ENCODE measurements at places on chromosomes 13 and 19. TPM values are rescaled to one million over a fixed set of nuclear protein-coding genes. Genes with fewer than 3 reads are reported as not detected.
A peak's percentile ranks its signal among the peaks of the same experiment; 100 is the strongest.

Gene UHRF1
- 29.4 TPM for total RNA-seq

Gene ONECUT3
- total RNA-seq: not detected

Gene DZIP1
- total RNA-seq: 22.8 TPM

Gene SOX1
- total RNA-seq: not detected

Gene ZNF442
- 3.6 TPM for total RNA-seq

Gene RXFP2
- total RNA-seq: not detected

Gene C13orf46
- total RNA-seq: 6.6 TPM

- DNase-seq: peak; percentile 69
- H3K4me1 ChIP-seq: peaks cover 23% of the 10 kb centered on the region
- peak overlapping the region; percentile 86 for H3K4me3 ChIP-seq
- peak overlapping the region; percentile 79 for H3K27ac ChIP-seq
- H3K27me3 ChIP-seq: no peaks in the 10 kb centered on the region
Observed at GRCh38 chr19:57351867-57352266, 796 bp downstream of the ZNF304 start.

- no peak overlapping the region for H3K27ac ChIP-seq
- no peak for DNase-seq
- H3K27me3 ChIP-seq: no peaks in the 10 kb centered on the region
- peaks cover 17% of the 10 kb centered on the region for H3K36me3 ChIP-seq
- H3K4me3 ChIP-seq: no peak overlapping the region
- H3K4me1 ChIP-seq: no peaks in the 10 kb centered on the region
Observed at GRCh38 chr13:30234619-30235162, 72.7 kb downstream of the KATNAL1 start.

GRCh38 chr13:89862691-89863036 lies 1484.8 kb upstream of the MIR17HG start:
- no peak overlapping the region for H3K4me3 ChIP-seq
- H3K27me3 ChIP-seq: no peaks in the 10 kb centered on the region
- no peak for DNase-seq
- no peaks in the 10 kb centered on the region for H3K4me1 ChIP-seq
- H3K27ac ChIP-seq: no peak overlapping the region
- no peaks in the 10 kb centered on the region for H3K36me3 ChIP-seq

DNA sequence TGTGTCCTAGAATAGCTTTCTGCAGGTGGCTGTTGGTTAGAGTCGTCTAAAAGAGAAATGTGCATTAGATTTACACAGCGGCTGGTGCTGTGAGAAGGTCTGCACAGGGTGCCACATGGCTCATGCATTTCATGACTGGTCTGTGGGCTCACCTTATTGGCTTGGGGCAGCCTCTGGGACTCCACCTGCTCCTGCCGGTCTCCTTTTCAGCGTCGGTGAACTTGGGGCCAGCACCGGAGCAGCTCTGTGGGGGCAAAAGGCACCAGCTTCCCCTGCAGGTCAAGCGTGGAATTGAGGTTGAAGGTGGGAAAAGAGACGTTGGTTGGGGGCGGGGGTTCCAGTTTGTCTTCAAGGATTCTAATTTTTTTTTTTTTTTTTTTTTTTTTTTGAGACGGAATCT lies 3.1 kb upstream of the PNMA8C start:
- no peak overlapping the region for H3K27ac ChIP-seq
- peaks cover 4% of the 10 kb centered on the region for H3K27me3 ChIP-seq
- H3K36me3 ChIP-seq: no peaks in the 10 kb centered on the region
- no peak overlapping the region for H3K4me3 ChIP-seq

DNA sequence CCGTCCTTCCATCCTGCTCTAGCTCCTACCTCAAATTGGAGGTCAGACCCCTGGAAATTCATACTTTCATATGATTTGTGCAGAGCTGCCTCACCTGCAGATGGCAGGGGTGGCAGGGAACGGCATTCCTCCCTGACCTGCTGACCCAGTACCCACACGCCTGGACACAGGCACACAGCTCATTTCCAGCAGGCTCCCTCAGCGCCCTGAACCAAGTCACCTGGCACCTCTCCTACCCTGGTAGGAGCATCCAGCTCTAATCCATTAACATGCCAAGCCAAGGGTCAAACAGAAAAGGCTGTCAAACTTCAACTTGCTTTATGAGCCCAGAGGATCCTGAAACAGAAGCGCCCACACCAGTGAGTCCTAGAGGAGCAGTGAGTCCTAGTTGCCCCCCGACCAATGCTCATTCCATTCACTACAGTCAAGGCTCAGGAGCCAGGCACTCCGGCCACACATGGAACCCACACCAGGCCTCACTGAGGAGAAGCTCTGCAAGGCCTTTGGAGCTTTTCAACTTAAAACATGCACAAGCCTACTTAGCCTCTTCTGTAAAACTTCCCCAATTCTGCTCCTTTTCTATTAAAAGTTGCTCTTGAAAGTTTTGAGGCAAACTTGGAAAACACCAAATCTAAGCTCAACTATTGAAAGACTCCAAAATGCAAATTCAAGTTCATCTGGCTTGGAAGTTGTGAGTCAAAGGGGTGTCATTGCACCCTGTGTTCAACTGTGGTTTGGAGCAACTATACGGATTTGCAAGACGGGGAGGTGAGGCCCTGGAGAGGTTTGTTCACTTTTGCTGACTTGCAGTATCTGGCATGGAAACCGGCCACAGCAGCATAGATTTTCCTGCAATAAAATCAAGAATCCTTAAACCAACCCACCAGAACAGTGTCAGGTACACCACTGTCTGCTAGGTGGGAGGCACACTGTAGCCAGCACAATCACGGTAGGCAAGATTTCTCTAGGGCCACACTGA lies 96.7 kb downstream of the CRYL1 start:
- peak; percentile 66 for DNase-seq
- H3K27ac ChIP-seq: no peak overlapping the region

- peak overlapping the region; percentile 93 for H3K27ac ChIP-seq
- peaks cover 13% of the 10 kb centered on the region for H3K36me3 ChIP-seq
- DNase-seq: peak; percentile 48
Observed at GRCh38 chr19:31314849-31315629, 34.2 kb downstream of the TSHZ3 start.

DNA sequence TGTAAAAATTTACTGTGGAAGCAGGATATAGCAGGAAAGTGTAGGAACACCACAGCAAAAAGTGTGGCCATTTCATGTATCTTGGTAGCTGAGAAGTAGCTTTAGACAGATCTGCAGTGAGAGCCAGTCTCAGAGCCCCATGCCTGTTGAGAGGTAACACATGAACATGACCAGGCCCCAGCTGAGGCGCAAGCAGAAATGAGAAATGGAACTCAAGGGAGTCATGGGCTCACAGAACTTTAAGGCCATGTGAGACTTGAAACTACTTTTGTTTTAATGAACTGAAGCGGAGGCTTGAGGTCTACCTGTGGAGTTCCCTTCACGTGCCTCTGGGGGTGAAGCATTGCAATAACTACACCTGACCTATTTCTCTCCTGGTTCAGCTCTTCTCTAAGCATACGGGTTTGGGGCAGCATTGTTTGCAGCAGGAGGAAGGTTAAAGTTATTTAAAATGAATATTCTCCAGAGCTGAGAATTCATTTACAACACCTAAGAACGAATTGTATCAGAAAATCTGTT lies 3.3 kb downstream of the MYO16 start:
- no peak overlapping the region for H3K27ac ChIP-seq
- no peak for DNase-seq
- H3K27me3 ChIP-seq: no peaks in the 10 kb centered on the region
- no peaks in the 10 kb centered on the region for H3K36me3 ChIP-seq

DNA sequence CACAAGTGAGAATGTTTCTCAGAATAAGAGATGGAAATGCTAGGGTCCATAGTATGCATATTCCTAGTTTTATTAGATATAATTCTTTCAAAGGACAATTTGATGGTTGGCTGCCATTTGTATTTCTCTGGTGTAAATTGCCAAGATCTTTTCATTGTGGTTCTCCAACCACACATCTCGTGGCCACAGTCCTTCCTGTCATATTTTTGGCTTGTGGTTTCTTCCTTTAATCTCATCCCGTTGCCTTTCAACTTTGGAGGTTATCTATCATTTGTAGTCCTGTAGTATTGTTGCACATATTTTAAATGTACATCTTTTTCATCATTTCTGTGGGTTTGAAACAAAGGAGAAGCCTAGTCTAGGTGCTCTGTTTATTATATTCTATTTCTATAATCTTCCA lies 61.2 kb downstream of the WASF3 start:
- no peak overlapping the region for H3K27ac ChIP-seq
- H3K4me1 ChIP-seq: peaks cover 38% of the 10 kb centered on the region
- H3K27me3 ChIP-seq: no peaks in the 10 kb centered on the region
- H3K4me3 ChIP-seq: no peak overlapping the region
- no peak for DNase-seq

DNA sequence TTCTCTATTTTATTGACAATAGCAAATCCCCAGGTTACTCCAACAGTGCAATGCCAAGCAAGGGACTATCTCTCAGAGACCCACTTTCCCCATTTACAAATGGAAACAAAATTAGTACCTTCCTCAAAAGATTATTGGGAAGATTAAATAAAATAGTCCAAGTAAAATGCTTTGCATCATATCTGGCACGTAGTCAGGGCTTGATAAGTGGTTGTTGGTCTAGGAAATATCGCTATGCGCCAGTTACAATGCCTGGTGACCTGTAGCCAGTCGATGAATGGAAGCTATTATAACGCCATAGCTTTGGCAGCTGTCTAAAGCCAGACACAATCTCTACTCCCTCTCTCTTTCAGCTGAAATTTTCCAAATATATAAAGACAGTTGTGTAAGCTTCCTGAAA lies 220.3 kb downstream of the RAP2A start:
- H3K36me3 ChIP-seq: no peaks in the 10 kb centered on the region
- no peak for DNase-seq
- no peak overlapping the region for H3K27ac ChIP-seq
- no peak overlapping the region for H3K4me3 ChIP-seq
- no peaks in the 10 kb centered on the region for H3K27me3 ChIP-seq

- no peaks in the 10 kb centered on the region for H3K4me1 ChIP-seq
- H3K4me3 ChIP-seq: peak overlapping the region; percentile 81
- peak; percentile 62 for DNase-seq
- H3K27me3 ChIP-seq: no peaks in the 10 kb centered on the region
- no peaks in the 10 kb centered on the region for H3K36me3 ChIP-seq
Observed at GRCh38 chr19:2455851-2456570, 748 bp downstream of the LMNB2 start.

DNA sequence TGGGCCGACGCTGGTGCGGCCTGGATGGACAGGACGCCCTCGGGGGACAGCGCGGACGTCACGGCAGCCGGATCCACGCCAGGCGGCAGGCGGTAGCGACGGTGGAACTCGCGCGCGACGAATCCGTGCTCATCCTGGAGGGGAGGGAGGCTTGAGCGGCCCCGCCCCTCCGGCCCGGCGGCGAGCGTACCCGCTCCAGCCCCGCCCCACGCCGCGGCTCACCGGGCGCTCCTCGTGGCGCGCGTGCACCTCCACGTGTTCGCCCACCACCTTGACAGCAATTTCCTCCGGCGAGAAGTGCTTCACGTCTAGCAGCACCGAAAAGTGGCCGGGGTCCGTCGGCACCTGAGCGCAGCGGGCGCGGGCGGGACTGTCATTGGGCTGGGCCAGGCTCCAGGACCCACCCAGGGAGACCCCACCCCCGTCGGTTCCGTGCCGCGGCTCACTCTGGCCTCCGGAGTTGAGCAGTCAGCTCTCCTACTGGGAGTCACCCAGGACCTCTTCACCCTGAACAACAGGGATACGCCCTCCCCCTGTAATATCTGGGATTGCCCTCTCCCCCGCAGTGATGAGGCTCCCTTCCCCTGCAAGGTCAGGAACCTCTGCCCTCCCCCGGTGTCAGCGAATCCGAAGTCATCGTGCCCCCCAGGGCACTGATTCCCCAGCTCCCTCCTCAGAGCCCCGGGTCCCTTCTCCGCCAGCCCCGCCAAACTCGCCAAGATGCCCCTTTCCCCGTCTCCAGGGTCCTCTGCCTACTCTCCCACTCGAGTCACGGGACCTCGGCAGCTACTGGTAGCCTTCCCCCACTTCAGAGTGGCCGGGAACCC lies 1.1 kb downstream of the HSPB6 start:
- peaks cover 21% of the 10 kb centered on the region for H3K4me1 ChIP-seq
- H3K36me3 ChIP-seq: peaks cover 2% of the 10 kb centered on the region
- H3K27ac ChIP-seq: peak overlapping the region; percentile 97
- peak; percentile 91 for DNase-seq
- peak overlapping the region; percentile 84 for H3K4me3 ChIP-seq
- H3K27me3 ChIP-seq: no peaks in the 10 kb centered on the region

- no peaks in the 10 kb centered on the region for H3K27me3 ChIP-seq
- DNase-seq: no peak
- H3K36me3 ChIP-seq: no peaks in the 10 kb centered on the region
- no peak overlapping the region for H3K27ac ChIP-seq
Observed at GRCh38 chr19:7855426-7856108, 18.6 kb downstream of the PRR36 start.

- H3K27me3 ChIP-seq: no peaks in the 10 kb centered on the region
- no peaks in the 10 kb centered on the region for H3K36me3 ChIP-seq
- DNase-seq: no peak
- H3K27ac ChIP-seq: no peak overlapping the region
- H3K4me1 ChIP-seq: no peaks in the 10 kb centered on the region
- H3K4me3 ChIP-seq: no peak overlapping the region
Observed at GRCh38 chr13:62613819-62614218, 1198.2 kb upstream of the PCDH20 start.

DNA sequence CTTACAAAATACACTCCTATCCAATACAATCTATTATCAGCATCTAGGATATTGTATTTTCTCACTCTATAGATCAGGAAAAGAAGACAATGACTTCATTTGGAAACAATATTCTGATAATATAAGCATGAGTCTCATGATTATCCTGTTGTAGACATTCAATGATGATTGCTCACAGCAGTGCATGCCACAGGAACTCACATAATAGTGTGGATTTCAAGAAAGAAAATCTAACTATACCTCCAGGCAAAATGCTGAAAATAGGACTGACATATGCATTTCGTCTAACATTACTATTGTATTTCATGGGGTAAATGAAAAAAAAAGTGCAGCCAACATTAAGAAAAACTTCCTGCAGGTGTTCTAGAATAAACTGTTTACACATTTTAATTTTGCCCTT lies 122.6 kb downstream of the POSTN start:
- no peaks in the 10 kb centered on the region for H3K36me3 ChIP-seq
- H3K27me3 ChIP-seq: no peaks in the 10 kb centered on the region
- H3K4me1 ChIP-seq: peaks cover 32% of the 10 kb centered on the region
- DNase-seq: peak; percentile 74
- no peak overlapping the region for H3K4me3 ChIP-seq

DNA sequence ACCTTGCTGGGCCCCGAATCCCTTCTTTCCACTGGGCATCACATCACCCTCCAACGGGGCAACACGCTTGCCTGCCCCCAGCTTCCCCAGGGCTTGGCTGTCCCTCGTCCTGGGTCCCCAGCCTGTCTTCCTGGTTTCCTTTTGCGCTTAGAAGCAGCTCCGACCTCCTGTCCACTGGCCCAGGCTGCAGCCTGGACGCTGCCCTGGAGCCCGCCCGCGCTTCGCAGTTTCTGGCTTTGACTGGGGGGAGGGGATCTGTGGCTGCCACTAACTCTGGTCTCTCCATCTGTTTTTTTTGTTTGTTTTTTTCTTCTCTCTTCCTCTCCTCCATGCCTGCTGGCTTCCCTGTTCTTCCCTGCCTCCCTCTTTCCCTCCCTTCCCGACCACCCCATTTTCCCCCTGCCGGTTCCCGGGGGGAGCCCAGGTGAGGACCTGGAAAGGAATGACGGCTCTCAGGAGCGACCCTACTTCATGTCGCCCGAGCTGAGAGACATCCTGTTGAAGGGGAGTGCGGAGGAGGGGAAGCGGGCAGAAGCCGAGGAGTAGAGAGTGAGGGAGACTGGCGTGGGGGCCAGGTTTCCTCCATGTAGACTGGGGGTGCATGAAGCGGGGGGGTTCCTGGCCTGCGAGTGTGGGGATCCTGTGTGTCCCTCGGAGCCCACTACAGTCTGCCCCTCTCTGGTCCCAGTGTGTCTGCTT lies 11.5 kb upstream of the ILF3 start:
- H3K4me3 ChIP-seq: no peak overlapping the region
- no peaks in the 10 kb centered on the region for H3K4me1 ChIP-seq
- H3K27ac ChIP-seq: no peak overlapping the region
- no peaks in the 10 kb centered on the region for H3K27me3 ChIP-seq
